ENCODE measurements at places on chromosomes 7 and 10.

DNA sequence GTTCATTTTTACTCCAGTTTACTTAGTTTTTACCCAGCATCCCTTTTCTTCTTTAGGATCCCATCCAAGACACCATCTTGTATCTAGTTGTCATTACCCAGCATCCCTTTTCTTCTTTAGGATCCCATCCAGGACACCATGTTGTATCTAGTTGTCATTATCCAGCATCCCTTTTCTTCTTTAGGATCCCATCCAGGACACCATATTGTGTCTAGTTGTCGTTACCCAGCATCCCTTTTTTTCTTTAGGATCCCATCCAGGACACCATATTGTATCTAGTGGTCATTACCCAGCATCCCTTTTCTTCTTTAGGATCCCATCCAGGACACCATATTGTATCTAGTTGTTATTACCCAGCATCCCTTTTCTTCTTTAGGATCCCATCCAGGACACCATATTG lies 63.4 kb upstream of the GJD4 start:
- no peak for DNase-seq

DNA sequence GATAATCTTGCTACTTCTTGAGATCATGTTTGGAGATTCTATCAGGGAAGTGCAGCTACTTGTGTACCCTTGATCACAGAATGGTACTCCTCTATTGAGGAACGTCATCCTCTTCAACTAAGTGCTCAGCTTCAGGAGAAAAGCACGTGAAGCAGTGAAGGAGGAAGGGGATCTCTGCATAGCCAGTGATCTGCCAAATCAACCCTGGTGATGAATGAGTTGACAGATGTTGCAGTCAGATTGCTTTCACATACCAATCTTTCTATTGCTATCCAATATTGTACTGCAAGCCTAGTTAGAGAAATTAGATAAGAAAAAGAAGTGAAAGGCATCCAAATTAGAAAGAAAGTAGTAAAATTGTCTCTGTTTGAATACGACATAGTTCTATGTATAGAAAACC lies 309.4 kb downstream of the TWIST1 start:
- no peak for DNase-seq

GRCh38 chr10:62374862-62375710 lies 917 bp downstream of the ZNF365 start:
- DNase-seq: no peak

DNA sequence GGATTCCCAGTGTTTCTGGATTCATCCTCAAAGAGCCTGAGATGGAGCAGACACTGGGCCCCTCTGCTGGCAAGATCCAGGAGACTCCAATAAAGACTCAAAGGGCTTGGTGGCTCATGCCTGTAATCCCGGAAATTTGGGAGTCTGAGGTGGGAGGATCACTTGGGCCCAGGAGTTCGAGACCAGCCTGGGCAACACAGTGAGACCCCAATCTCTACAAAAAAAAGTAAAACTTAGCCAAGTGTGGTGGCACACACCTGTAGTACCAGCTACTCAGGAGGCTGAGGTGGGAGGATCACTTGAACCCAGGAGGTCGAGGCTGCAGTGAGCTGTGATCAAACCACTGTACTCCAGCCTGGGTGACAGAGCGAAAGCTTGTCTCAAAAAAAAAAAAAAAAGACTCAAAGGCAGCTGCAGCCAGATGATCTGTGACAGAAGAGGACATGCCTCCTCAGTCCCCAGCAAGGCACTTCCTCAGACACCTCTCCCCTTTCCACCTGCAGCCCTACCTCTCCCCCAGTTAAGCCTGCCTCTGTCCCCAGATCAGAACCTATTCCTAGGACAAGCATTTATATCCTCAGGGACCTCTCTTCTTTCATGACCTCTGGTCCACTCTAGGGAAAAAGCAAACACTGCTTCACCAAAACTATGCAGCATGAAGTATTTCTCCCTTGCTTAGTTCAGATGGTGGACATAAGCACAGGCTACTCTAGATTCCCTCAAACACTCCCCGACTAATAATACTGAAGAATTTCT lies 27.9 kb downstream of the PDLIM1 start:
- DNase-seq: no peak

DNA sequence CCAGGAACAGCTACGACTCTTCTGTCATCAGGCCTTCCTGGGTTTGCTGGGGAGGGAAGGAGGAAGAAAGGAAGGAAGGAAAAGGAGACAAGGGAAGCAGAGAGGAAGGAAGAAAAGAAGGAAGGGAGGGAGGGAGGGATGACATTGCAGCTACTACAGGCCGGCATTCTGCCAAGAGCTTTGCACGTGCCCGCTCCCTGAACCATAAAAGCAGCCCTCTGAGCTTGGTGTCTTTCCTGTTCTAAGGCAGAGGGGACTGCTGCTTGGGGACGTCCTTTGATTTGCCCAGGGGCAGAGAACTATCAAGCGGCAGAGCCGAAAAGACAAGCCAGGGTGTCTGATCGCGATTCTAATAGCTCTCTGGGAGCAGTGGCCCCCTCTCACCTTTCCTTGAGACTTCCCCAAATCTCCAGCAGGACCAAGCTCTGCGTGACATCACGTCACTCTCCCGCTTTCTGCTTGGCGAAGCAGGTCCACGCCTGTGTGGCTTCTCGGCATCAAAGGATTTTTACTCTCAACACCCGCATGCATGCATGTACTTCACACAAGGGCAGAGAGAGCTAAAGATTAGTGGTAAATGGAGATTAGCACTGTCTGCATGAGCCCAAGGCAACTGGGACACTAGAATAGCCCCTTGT lies 167.8 kb upstream of the AUTS2 start:
- no peak for DNase-seq

DNA sequence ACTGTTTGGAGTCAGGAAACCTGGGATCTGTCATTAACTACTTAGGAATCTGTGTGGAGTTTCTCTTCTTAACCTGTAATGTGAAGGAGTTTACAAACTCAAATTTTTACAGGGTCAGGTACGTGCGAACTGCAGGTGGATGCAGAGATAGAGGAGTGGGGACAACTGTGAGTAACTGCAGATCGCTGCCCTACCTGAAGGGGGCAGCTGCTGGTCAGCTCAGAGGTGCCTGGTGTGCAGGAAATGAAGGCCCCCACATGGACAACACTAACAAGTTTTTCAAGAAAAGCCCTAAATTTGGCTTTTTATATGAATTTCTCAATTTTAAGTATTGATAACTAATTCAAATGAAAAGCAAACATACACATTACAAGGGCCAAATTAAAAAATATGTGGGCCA lies 380.0 kb downstream of the REEP3 start:
- no peak for DNase-seq

DNA sequence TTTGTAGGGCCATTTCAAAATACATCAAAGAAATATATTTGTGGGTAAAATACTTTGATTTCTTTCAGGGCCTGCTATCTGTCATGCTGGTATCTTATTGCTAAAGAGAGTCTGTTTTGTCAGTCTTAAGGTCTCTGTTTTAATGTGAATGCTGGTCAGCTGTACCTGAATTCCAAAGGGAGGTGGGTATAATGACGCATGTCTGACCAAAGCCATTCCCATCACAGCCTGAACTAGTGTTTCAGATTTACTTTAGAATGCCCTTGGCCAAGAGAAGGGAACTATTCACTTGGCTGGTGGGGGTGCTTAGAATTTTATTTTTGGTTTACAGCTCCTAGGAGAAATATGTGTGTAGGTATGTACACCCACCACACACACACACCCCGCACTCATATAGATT lies 30.6 kb upstream of the MYL10 start:
- no peak for DNase-seq

DNA sequence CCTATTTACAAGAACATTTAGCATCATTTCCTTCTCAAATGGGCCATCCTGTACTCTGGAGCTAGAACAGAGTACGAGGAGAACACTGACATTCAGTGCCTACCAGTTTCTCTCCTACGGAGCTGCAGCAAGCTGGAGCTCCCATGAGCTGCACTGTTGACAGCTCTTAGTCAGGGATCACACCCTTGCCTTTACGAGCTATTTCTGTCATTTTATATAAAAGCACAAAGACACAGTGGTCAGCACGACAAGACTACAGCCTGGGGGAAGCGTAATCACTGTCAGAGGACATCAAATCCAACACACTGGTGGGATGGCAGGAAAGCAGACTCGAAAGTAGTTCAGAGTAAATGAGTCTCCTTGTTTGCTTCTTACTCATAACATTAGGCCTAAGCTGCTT lies 2.7 kb downstream of the CDCA7L start:
- no peak for DNase-seq

DNA sequence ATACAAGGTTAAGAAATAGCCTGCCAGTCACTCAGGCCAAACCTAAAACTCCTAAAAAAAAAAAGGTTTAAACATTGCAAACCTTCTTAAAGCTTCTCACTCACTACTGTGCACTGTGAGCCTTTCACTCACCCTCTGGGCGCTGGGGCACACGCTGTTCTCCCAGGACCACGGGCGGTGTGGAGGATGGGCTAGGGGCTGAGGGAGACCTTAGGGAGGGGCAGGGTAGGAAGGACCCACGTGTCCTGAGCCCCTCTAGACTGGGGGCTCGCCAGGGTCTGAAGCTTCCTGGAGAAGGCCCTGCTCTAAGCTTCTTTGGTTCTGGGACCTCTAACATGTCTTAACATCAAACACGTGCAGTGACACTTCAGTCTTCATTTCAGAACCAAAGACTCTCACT lies 569.8 kb downstream of the DNAJB6 start:
- no peak for DNase-seq

GRCh38 chr7:32218154-32218467 lies 147.9 kb upstream of the PDE1C start:
- no peak for DNase-seq

DNA sequence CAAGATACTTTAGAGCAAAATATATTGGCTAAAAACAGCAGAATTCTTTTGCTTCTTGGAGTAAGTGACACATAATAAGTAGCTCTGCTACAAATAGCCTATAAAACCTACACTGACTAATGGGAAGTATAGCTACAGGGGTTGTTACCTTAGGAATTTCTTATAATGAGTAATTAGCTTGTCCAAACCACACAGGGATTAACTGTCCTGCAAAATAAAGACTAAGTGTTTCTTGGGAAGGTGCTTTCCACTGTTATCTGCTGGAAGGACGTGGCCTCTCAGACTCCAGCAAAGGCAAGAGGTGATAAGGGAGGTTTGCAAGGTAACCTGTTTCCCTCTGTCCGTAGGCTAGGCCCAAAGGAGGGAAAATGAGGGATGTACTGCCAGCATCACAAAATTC lies 302.4 kb downstream of the DOCK4 start:
- no peak for DNase-seq

GRCh38 chr7:136997735-136998134 lies 129.3 kb downstream of the CHRM2 start:
- DNase-seq: no peak

- peak; percentile 69 for DNase-seq
Observed at GRCh38 chr10:102133373-102134195, 744 bp downstream of the PPRC1 start.

GRCh38 chr10:25294032-25294926 lies 119.5 kb downstream of the GPR158 start:
- no peak for DNase-seq

DNA sequence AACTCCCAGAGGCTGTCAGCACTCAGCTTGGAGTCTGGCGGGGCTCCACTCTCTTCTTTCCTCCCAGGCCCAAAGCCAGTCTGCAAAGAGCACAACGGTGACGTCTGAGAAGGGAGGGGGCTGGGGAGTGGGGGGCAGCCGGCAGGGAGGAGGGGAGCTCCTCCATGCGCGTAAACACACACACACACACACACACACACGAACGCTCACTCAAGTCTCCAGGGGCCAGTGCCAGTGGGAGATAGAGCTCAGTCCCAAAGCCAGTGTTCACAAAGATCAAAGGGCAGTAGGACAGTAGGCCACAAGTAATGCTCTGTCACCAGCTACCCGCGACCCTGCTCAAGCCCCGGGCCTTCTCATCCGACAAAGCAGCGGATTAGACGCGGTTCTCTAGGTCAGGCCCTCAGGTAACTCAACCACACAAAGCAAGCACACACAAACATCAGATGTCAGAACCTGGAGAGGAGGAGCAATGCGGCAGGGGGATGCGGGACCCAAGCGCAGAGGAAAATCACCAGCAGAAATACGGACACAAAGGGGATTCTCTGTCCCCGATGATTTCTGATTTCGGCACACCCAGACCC lies 19.9 kb downstream of the TCAF1 start:
- no peak for DNase-seq

DNA sequence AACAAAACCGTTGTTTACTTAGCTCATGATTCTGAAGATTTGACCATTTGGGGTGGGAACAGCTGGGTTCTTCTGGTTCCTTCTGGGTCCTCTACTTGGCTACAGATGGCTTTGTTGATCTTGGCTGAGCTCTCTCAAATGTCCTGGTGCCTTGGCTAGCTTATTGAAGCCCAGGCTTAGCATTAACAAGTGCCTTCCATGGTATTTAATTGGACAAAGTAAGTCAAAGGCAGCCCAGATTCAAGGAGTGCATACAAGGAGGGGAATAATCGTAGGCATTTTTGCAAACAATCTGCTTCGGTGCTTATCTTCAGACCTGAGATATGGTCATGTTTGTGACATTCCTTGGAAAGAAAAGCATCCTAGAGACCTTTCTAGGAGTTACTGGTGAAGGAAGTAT lies 81.4 kb downstream of the ADCYAP1R1 start:
- DNase-seq: no peak

DNA sequence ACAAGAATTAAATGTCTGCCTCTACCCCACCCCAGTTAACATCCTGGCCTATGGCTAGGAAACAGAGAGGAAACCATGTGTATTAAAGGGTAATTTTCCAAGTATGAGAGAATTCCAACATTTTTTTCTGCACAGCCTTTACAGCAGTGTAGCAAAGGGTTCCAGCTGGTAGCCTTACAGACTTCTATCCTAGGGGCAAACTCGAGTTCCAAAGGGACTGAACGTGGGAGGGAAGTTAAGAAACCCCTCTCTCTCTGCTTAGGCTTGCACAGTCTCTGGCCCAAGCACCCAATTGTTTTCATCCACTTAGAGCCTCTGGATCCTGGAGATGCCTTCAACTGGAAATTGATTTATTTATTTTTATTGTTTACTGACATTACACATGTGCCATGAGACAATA lies 60.3 kb downstream of the SLC16A12 start:
- no peak for DNase-seq

DNA sequence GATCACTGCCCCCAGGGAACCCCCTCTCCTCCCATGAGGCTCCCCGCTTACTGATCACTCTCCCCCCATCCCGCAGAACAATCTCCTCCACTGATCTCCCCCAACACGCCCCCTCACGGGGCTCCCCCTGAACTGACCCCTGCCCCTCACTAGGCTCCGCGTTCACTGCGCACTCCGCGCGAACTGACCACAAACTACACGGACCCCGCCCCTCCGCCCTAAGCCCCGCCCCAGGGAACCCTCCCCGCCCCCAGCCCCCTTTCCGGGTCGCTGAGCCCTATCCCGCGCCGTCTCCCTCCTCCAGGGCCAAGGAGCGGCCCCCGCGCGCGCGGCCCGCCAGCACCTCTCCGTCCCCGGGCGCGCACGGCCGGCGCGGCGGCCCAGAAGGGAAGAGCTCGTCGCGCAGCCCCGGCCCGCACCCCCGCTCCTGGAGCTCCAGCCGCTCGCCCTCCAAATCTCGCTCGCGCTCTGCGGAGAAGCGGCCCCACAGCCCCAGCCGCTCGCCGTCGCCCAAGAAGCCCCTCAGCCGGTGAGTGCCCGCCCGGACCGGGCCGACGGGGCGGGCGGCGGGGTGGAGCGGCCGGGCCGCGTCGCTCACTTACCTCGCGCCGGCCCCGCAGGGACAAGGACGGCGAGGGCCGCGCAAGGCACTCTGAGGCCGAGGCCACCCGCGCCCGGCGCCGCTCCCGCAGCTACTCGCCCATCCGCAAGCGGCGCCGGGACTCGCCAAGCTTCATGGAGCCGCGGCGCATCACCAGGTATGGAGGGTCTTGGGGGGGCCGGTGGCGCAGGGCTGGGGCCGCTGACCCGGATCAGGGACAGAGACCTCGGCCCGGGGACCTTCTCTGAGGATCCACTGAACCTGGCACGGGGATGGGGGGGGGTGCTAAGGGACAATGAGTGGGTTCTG lies 19.9 kb upstream of the HSPB1 start:
- DNase-seq: no peak
